ENCODE measurements at places on chromosomes 2 and 18.

DNA sequence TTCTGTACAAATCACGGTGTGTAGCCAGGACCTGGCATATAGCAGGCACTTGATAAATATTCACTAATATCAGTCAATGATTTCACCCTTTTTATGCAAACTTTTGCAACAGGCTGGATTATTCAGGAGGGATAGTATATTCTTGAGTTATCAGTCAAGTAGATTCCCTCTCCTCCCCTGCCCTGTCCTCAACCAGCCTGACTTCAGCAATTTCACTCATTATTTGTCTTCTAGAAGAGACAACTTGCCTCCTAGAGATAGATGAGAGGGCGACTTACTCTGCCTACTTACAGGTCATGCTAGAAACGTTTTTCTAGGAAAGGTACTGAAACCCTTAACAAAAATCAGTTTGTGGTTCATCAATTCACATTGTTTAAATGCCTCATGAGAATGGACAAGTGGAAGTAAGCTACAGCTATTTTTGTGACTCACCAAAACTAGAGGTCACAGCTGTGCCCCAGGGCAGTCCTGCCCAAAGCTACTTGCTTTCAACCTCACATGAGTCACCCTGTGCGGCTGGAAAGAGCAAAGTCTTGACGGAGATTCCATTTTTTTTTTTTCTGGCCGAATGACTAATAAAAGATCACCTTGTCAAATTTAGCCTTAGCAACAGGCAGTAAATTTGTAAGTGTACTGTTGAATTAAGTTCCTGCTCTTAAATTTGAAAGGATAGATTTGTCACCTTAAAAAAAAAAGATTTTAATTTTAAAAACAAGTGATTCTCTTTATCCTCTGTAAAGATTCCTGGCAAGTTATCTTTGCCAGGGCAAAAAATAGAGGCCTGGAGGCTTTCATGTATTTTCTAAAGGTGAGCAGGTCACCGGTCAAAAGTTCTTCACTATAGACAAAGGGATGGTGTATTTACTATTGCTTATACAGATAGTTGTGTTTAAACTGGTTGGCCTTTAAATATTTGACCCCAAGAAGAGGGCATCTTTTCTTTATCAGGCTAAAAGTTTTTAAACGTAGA, 109.0 kb upstream of the SLC35G4 start:
- no peak for DNase-seq

DNA sequence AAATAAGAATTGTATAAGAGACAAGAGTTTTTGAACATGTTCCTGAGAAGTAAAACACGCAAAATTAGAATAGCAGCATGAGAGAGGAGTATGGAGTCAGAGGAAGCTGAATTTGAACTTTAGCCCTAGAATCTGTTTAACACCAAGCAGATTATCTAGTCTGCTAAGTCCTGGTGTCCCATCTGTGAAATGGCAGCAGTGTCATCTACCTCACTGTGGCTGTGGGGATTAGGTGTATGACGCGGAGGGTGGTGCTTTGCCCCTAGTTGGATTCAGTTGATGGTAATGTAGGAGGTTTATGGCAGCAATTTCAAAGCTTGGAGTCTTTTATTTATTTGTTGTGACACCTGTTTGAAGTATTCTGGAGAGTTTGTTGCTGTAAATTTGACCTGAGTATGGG, 79.2 kb downstream of the ZNF532 start:
- no peak for DNase-seq

GRCh38 chr2:71536226-71536671, 82.9 kb downstream of the DYSF start:
- no peak for DNase-seq

GRCh38 chr18:36627637-36628036, 201.2 kb downstream of the TPGS2 start:
- DNase-seq, result no peak

GRCh38 chr2:173775440-173775839, 189.7 kb downstream of the SP3 start:
- DNase-seq, result no peak

DNA sequence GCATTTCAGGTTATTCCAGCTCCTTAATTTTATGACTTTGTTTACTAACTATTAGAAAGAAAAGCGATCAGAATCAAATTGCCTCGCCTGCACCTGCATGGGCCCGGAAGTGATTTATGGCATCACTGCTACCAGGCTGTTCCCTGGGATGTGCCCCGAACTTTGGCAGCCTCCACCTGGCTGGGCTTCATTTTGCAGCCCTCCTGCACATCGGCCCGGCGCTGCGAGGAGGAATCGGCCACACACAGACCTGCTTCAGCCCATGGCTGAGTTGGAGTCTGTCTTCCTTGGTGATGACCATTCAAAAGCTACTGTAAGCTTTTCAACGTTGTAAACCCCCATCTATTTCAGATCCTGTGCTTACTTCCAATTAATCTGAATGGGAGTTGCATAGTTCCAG, 638.0 kb downstream of the RNF144A start:
- DNase-seq, result no peak

- DNase-seq, result no peak
Measured at GRCh38 chr2:160910681-160911080, 249.5 kb upstream of the TANK start.

- no peak for DNase-seq
Measured at GRCh38 chr2:100327742-100328141, 5.4 kb upstream of the LONRF2 start.

DNA sequence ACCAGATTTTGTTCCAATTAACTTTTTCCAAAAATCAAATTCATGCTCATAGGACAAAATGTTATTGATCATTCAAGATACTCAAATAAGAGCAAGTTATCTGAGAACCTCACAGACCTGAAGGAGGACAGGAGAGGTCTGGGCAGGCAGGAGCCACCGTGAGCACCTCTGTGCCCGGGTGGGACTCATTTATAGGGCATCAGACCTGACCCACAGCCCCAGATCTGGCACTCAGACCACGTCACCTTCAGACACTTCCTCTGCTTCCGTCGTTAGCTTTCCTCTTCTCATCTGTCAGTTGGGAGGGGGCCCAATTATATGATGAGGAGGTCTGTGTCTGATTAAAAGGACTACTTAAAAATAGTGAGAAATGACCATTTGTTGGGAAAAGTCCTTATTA, 169.4 kb downstream of the EIPR1 start:
- no peak for DNase-seq

GRCh38 chr2:114550364-114550763, 107.9 kb downstream of the DPP10 start:
- DNase-seq, result no peak

Measured in activated CD4-positive, alpha-beta T cell treated with anti-CD3 and anti-CD28 coated beads, Interleukin-2, Interleukin-6, amounts not matched to agents 100 ng/mL and 50 ng/mL, durations not matched to agents 16 hours and 8 hours (primary cell).